ENCODE measurements at places on chromosomes 2 and 18. TPM values are rescaled to one million over a fixed set of nuclear protein-coding genes. Genes with fewer than 3 reads are reported as not detected.

The NEU4 gene
- total RNA-seq: 58.1 TPM

The CPO gene
- not detected for total RNA-seq

The GPR45 gene
- total RNA-seq: not detected

The FMNL2 gene
- 9.2 TPM for total RNA-seq

The ZNF521 gene
- 8.6 TPM for total RNA-seq

The GALNT5 gene
- 12.5 TPM for total RNA-seq

The ANTXR1 gene
- total RNA-seq: 9.4 TPM

DNA sequence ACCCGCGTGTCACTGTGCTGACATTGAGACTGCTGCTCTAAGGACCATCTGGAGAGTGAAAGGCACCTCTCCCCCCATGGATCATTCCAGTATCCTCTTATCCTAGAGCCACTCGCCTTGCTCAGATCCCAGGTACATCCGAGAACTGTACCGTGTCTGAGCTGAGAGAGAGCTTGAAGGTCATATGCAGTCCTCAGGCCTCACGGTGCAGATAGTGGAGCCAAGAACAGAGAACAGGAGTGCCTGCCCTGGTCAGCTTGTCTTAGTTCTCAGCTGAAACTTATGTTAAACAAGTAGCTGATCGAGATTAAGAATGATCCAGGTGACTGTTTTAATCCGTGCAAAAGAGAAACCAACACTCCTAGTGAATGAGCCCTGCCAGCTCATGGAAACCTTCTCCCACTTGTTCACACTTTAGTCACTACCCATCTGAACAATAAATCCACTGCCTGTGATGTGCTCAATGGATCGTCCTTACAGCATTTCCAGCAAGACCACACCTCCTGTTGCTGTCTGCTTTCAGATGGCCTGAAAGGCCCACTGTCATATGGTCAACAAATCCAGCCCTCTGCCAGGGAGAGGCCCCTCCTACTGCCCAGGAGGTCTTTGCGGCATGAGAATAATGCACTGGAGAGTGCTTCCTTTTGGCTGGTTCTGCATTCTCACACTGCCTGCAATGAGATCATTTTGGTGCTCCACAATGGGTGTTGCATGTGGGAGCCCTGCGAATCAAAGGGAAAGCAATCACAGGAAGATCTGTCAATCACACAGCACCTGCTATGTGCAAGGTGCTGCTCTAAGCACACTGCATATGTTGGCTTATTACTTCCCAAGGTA, 43.7 kb upstream of the APCDD1 start:
- no peak for DNase-seq
- no peaks in the 10 kb centered on the region for H3K36me3 ChIP-seq
- H3K4me3 ChIP-seq: no peak overlapping the region
- no peaks in the 10 kb centered on the region for H3K4me1 ChIP-seq
- H3K27ac ChIP-seq: no peak overlapping the region

DNA sequence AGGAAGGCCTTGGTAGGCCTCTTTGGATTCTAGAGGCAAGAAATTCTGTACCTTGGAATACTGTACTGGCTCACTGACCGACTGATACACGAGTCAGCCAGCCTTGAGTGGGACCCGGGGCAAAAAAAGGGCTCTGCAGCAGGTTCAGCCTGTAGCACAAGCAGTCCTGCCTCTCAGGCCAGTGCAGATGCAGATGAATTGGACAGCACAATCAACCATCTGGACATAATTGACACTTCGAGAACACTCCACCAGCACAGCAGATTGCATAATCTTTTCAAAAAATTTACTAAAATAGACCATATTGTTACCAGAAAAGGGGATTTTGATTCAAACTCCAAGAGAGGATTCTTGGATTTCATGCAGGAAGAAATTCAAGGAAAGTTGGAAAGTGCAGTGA, 241.6 kb downstream of the RPIA start:
- H3K27me3 ChIP-seq: peaks cover 9% of the 10 kb centered on the region
- no peaks in the 10 kb centered on the region for H3K36me3 ChIP-seq
- no peaks in the 10 kb centered on the region for H3K4me1 ChIP-seq
- H3K4me3 ChIP-seq: no peak overlapping the region

- peak; percentile 51 for DNase-seq
- no peaks in the 10 kb centered on the region for H3K27me3 ChIP-seq
- no peaks in the 10 kb centered on the region for H3K4me1 ChIP-seq
- H3K27ac ChIP-seq: no peak overlapping the region
Observed at GRCh38 chr2:9897331-9897737, 54.1 kb downstream of the TAF1B start.

DNA sequence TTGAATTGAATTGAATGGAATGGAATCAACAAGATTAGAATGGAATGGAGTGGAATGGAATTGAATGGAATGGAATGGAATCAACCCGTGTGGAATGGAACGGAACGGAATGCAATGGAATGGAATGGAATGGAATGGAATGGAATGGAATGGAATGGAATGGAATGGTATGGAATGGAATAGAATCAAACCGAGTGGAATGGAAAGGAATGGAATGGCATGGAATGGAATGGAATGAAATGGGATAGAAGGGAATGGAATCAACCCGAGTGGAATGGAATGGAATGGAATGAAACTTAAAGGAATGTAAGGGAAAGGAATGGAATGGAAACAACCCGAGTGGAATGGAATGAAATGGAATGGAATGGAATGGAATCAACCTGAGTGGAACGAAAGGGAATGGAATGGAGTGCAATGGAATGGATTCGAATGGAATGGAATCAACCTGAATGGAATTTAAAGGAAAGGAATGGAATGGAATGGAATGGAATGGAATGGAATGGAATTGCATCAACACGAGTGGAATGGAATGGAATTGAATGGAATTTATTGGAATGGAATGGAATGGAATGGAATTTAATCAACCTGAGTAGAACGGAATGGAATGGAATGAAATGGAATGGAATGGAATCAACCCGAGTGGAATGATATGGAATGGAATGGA, 1146.6 kb downstream of the RPIA start:
- H3K27me3 ChIP-seq: no peaks in the 10 kb centered on the region
- DNase-seq: no peak
- H3K27ac ChIP-seq: no peak overlapping the region
- no peak overlapping the region for H3K4me3 ChIP-seq

DNA sequence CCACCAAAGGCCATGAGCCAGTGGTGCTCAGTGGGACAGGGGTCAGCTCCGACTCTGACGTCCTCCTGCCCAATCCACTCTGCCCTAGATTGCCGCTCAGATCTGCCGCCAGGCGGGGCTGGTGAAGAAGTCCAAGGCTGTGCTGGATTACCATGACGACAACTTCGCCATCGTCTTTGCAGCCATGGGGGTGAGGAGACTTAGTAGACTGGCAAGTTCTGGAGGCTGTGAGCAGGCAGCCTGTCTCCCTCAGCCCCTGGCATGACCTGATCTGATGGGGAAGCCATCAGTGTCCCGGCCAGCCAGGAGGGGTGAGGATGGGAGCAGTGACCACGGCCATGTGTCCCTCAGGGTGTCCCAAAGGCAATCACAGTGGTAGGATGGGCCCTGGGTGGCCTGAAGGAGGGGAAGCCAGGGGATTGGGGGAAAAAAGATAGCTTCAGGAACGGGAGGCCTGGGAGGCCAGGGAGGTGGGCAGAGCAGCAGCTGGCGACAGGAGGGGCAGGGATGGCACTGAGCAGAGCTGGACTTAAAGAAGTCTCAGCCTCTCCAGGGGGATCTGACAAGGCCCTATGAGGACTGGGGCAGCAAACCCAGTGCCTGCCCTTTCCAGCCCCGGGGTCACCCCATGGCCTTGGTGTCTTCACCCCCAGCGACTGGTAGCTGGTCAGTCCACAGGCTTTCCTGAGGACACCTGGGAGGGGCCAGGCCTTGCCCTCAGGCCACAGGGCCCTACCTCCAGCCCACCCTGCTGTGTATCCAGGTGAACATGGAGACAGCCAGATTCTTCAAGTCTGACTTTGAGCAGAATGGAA, 17.4 kb upstream of the ANKRD53 start:
- H3K4me3 ChIP-seq: no peak overlapping the region
- H3K4me1 ChIP-seq: no peaks in the 10 kb centered on the region
- H3K27ac ChIP-seq: no peak overlapping the region

All from transverse colon (tissue), 4 donors.